CD4-positive, alpha-beta T cell treated with Interleukin-2 at 100 ng/mL for 4 hours (primary cell): ENCODE measurements at places on chromosomes 7 and 10.
A peak's percentile ranks its signal among the peaks of the same experiment; 100 is the strongest.

DNA sequence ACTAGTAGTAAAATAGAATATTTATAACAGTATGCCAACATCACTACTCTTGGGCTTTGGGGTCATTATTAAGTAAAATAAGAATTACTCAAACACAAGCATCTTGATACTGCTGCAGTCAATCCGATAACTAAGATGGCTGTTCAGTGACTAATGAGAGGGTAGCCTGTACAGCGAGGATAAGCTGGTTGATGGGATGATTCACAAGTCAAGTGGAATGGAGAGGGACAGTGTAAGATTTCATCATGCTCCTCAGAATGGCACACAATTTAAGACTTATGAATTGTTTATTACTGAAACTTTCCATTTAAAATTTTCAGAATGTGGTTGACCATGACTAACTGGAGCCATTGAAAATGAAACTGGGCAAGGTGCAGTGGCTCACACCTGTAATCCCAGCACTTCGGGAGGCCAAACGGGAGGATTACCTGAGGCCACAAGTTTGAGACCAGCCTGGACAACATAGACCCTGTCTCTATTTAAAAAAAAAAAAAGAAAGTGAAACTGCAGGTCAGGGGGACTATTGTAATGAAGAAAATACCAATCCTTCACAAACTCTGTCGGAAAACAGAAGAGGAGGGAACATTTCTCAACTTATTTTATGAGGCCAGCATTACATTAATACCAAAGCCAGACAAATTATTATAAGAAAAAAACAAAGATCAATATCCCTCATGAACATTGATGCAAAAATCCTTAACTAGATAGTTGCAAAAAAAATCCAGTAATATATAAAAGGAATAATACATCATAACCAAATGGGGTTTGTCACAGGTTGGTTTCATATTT, 11.2 kb downstream of the AVL9 start:
- peak; percentile 15 for DNase-seq

- DNase-seq, result no peak
Measured at GRCh38 chr7:77550586-77550985, 13.5 kb downstream of the PTPN12 start.

DNA sequence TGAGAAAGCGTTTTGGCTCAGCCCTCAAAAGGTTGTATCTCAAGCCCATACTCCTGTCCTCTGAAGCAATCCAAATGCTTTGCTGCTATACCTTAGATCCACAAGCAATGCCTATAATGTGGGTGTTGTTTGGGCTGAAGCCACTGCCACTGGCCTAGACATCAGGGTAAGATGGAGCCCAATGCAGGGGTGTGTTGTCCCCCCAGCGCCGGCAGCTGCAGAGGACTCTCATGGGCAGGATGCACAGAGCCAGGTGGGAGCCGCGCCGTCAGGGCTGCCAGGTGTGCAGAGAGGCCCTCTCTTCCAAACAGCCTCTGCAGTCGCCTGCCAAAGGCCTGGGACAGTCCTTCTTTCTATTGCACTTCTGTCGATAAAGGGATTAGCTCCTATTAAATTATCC, 205.2 kb upstream of the SHH start:
- no peak for DNase-seq

DNA sequence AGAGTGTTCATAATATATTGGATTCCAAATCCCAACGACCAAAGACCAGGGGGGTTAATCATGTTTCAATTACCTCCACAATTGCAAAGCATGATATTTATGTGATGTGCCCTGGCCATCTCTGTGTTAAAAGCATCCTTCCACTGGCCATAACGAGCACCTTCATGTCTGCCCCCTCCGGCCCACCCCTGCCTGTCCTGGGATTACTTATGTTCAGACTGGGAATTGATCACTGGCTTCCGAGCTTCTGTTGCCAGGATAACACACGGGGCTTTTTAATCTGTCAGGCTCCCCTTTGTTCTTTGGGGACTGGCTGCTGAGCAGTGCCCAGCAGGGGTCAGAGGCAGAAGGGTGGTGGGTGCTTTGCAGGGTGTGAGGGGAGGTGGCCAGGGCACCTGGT, 13.7 kb upstream of the CHST15 start:
- DNase-seq, result no peak

GRCh38 chr7:42733040-42733439, 178.8 kb downstream of the C7orf25 start:
- DNase-seq, result no peak

- no peak for DNase-seq
Measured at GRCh38 chr7:74365322-74366022, 76.3 kb downstream of the CLIP2 start.

DNA sequence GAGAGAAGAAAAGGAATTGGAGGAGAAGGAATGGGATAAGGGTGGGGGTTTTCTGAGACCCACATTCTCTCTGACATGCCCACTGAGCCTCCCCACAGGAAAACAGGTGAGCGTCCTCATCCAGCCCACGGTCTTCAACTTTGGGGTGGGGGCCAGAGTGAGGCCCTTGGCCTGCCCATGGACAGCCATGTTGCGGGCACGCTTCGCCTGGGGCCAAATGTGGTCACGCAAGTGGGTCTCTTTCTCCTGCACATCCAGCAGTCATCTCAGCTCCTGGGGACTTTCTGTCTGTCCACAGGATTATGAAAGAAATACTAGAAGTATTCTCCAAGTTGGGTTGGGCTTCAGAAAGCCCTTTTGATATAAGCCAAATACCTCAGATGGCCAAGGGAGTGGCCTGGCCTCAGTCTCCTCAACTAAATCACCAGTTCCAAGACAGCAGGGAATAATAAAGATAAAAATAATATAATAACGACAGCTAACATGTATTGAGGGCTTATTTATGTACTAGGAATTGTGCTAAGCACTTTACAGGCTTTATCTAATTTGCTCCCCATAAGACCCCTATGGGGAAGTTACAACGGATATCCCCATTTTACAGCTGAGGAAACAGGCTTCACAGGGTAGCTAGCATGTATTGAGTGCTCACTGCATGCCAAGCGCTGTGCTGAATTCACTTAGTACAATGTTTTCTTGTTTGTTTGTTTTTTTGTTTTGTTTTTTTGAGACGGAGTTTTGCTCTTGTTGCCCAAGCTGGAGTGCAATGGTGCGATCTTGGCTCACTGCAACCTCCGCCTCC, 57.2 kb upstream of the LBX1 start:
- DNase-seq, result no peak

DNA sequence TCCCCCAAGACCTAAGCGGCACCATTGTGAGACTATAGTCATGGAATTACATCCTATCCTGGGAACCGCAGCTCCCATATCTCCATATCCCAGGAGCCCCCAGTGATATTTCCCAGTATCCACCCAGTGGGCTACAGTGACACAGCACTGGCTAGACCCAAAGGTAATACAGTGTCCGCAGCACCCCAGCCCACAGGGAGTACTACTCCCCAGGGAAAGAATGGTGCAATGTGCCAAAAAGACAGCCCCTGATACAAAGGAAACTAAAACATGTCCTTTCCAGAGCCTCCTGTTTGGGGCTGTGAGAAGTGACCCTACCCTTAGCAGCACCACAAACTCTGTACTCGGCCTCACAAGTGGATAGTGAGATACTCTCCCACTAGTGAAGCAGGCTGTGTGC, 4.5 kb upstream of the IFIT2 start:
- DNase-seq, result no peak

- no peak for DNase-seq
Measured at GRCh38 chr10:114401195-114401791, 3.0 kb downstream of the AFAP1L2 start.

DNA sequence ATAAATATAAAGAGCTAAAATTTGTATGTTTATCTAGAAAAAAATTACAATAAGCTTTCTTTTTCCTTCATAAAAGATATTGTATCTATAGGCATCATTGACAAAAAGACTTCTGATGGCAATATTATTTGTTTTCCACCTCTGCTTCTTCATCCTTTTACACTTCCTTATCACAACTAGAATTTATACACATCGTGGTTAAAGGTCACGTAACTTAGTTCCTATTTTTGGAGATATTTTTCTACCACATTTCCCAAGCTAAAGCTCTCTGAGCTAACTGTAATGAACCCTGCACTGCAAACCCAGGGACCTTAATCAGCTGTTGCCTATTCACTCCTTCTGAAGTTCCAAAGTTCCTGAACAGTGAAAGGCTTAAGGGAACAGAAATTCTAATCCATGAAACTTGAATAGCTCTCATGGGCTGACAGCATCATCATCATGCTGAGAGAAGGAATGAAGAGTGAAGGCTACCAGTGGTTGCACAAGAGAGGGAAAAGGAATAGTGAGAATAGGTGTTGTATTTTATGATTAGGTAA, 106.1 kb upstream of the SLC13A1 start:
- no peak for DNase-seq

DNA sequence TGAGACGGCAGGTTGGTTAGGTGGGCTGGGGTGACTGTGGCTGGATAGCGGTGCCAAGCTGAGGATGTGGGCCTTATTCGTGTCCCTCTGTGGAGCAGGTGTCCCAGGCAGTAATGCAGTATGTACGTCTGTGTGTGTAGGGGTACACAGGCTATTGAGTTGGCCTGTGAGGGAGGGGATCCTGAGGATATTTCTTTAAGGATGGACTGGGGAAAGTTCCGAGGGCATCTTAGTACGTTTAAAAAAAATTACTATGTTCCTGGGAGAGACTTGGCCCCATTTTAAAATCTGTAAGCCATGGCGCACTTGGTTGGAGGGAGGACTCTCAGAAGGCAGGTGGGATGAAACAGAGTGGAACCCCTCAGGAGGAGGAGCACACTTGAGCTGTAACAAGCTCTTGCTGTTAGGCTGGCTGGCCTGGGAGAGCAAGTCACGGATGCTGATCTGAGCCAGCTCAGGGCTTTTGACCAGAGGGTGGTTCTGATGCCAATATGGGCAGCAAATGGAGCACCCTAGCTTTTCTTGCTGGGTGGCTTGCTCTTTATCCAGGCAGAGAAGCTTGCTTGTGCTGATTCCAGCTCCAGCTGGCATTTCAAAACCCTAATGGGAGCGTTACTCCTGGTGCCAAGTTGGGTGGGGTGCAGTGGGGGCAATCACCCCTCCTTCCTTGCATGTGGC, 765 bp downstream of the WBP1L start:
- no peak for DNase-seq

GRCh38 chr7:42227541-42227935, 9.5 kb downstream of the GLI3 start:
- no peak for DNase-seq

DNA sequence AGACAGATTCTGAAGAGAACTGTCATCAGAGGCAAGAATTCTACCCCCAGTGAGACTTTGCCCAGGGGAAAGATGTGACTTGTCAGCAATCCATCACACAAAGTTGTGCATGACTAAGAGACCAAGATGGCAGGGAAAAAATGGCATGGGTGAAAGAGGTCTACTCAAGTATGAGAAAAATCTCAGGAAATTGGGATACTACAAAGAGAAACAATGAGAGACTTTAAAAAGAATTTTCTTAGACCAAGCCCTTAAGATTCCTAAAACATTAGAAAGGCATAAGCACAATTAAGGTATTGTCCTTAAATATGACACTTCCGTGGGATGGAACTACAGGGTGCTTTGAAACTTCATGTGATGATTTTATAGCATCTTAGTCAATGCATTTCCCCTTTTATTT, 45.6 kb upstream of the PDE1C start:
- no peak for DNase-seq

- no peak for DNase-seq
Measured at GRCh38 chr10:2108496-2108895, 371.2 kb upstream of the ADARB2 start.

- no peak for DNase-seq
Measured at GRCh38 chr7:87507446-87507845, 32.0 kb upstream of the ABCB4 start.

DNA sequence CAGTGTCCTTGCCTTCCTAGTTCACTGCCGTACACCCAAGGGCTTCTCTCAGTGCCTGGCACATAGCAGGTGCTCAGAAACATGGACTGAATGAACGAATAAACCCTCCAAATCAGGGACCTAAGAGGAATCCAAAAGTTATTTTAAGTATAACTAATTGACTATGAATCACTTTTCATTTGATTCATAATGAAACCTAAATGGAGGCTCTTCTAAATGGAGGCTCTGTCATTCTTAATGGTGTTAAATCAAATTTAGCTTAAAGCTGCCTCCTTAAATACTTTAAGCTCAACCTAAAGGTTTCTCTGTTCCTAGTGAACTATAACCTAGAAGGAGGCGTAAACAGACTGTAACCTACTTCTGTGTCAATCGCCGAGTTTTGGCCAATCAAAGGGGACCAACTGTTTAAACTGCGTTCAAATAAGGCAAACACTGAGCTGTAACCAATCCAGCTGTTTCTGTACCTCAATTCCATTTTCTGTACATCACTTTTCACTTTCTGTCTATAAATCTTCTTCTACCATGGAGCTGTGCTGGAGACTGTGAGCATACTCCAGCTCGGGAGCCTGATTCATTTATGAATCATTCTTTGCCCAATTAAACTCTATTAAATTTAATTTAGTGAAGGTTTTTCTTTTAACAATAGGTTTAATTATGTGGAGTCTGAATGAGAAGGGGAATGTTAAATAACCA, 11.0 kb downstream of the PYROXD2 start:
- DNase-seq, result peak; percentile 3

DNA sequence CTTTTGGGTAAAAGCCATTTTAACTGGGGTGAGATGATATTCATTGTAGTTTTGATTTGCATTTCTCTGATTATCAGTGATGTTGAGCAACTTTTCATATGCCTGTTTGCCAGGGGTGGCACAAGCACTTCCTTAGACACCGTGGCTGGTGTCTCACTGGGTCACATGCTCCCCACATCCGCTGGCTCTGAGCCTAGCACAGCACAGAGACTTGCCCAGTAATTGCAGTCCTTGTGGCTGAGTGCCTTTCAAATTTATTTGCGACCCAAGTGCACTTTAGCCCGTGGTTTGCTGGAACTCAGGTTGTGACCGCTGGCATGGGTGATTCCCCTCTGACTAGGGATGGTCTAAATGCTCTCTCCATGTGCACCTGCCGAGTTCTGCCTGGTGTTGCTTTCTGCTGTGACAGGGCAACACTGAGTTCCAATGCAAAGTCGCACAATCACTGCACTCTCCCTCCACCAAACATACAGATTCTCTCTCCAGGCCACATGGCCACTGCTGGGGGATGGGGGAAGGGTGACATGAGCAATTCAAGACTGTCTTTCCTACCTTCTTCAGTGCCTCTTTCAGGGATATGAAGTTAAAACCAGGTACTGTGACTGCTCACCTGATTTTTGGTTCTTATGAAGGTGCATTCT, 66.5 kb downstream of the ZNF277 start:
- DNase-seq, result no peak
